ENCODE measurements at places on chromosomes 16 and 17.
A peak's percentile ranks its signal among the peaks of the same experiment; 100 is the strongest.

DNA sequence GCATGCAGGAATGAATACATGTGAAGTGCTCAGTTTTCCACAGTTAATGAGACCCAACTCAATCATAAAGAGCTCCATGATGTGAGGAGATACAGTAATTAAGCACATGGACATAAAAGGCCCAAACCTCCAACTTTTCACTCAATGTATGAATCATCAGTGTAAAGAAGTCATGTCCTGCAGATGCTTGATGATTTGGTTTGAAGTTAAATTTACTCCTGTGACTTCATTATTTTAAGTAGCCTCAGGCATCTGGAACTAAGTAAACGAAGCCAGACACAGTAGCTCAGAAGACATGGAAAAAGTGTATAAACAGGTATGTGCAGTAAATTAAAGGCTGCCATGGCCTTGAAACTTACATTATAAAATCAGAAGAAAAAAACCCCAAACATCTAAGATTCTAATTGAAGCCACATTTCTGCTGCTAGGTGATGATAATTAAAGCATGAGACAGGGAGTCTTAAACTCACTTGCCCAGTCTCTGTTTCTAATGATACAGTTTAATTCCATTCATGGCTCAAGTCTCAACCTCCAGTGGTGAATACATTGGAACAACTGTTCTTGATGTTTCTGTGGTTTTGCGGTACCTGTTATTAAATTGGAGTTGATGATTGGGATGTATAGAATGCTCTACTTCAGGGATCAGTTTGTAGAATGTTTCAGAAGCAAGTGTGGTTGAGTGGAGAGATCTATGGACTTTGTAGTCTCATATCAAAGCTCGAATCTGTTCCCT lies 28.9 kb upstream of the CCL2 start:
- DNase-seq = no peak

- peak; percentile 69 for DNase-seq
Observed at GRCh38 chr17:28763804-28764266, 20.0 kb downstream of the TRAF4 start.

GRCh38 chr17:59329176-59330052 lies 2.0 kb upstream of the YPEL2 start:
- DNase-seq = peak; percentile 61

GRCh38 chr17:2302778-2303203 lies 794 bp downstream of the SMG6 start:
- DNase-seq = no peak

DNA sequence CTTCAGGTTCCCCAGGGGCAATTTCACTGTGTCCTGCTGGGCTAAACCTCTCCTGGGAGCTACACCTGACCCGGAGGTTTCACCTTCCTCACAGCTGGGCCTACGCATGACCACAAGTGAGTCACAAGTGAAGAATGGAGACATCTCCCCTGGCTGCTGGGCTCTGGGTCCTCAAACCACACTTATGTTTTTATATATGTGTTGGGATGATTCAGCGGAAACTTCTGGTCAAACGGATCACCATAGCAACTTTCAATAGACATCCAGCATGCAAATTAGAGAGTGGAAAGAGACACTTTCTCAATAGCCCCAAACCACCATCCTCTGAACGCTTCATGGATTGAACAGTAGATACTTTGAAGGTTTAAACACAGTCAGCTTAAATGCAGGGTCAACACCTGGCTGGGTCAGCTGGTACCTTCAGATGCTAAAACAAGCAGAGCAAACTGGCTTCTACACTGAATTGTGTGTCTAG lies 28.0 kb upstream of the MAF start:
- no peak for DNase-seq

- DNase-seq = no peak
Observed at GRCh38 chr17:50647187-50647586, 12.5 kb downstream of the ABCC3 start.

GRCh38 chr16:85164838-85165516 lies 52.7 kb upstream of the CIBAR2 start:
- no peak for DNase-seq

- DNase-seq = peak; percentile 20
Observed at GRCh38 chr17:80270836-80271235, 10.2 kb downstream of the RNF213 start.

DNA sequence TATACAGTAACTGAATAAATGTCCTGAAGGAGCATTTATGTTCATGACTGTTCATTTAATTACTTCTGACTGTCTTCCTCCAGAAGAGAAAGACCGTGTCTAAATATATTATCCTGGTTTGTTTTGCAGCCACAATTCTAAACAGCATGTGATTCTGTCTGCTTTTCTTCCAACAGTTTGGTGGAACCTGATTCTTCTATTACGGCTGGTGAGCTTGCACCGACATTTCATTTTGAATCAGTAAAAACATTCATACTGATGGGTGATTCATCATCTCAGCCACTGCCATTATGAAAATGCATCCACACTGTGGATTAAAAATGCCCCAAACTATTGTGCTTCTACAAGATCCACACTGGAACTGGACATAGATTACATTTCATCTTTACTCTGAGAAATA lies 16.9 kb downstream of the KNOP1 start:
- no peak for DNase-seq

DNA sequence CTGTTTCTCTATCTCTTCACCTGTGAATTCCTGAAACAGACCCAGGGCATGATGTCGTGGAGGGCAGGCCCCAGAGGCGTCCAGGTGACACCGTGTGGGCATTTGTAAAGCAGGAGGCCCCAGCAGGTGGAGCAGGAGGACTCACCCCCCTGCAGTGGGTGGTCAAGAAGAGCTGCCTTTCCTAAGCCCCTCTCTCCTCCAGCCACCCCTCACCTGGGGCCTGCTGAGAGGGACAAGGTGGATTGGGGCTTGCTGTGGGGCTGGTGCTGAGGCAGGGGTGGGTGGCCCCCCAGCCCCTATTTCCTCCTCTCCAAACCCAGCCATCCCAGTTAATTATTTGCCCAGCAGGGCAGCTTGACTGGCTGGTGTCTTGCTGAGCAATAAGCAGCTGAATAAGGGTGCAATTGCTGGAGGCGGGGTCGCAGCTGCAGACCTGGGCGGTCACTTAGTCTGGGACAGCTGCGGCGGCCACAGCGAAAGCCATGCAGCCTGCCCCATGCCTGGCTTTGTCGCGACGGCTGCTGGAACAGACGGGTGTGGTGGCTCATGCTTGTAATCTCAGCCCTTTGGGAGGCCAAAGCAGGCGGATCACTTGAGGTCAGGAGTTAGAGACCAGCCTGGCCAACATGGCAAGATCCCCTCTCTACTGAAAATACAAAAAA lies 56.4 kb downstream of the JPH3 start:
- no peak for DNase-seq

DNA sequence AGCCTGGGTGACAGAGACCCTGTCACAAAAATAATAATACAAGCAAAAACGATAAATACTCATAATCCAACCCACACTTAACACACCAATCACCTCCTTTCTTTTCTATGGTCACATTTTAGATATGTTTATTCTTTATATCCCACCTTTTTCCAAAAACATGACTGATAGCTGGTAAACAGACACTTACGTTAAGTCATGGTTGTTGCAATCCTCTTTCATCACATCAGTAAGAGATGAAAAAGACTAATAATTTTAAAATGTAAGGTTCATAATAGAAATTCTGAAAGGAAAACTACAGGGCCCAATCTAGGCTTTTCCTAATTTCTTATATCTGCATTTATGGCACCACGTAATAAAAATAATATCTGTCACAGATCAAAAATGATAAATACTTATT lies 10.2 kb downstream of the SMURF2 start:
- DNase-seq = no peak

DNA sequence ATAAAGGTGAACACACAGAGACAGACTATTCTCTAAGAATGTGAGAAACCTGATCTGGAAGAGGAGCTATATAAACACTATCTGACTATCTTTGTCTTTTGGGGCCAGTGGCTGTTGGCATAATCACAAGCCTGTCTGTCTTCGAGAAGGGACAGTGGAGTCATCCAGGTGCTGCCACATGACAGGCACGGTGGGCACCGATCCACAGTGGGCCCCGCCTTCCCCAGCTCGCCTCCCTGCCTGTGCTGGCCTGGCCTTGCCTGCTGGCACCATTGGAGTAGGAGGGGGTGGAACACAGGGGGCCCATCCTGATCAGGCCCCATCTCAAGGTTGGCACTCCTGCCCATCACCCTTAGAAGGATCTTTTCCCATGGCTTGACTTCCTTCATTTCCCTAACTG lies 112.8 kb downstream of the CCDC182 start:
- no peak for DNase-seq

GRCh38 chr17:45994987-45995386 lies 4.1 kb upstream of the STH start:
- DNase-seq = no peak

DNA sequence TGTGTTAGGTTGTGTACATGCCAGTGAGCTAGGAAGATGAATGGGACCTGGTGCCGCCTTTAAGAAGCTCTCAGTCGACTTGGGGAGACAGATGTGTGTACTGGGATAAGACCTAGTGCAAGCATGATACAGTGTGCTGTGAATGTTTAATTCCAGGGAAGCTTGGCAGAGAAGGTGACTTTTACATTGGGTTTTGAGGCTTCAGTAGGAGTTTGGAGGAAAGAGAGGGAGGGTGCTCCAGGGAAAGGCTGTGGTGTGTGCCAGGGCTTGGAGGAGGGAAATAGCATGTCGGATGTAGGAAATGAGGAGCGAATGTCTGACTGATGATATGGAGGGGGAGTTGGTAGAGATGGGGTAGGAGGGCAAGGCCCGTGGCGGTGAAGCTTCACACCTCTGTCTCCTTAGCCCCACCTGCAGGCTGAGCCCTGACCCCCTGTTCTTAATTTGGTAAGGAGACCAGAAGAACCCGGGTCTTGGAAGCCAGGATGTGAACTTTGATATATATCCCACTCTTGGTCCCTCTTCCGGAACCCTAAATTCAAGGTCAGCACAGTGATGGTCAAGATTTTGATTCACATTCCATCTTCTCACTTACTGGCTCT lies 76.6 kb downstream of the PLCG2 start:
- DNase-seq = no peak

- no peak for DNase-seq
Observed at GRCh38 chr16:88459366-88460073, 6.4 kb downstream of the ZFPM1 start.

- no peak for DNase-seq
Observed at GRCh38 chr17:17028878-17029535, 13.2 kb upstream of the MPRIP start.

DNA sequence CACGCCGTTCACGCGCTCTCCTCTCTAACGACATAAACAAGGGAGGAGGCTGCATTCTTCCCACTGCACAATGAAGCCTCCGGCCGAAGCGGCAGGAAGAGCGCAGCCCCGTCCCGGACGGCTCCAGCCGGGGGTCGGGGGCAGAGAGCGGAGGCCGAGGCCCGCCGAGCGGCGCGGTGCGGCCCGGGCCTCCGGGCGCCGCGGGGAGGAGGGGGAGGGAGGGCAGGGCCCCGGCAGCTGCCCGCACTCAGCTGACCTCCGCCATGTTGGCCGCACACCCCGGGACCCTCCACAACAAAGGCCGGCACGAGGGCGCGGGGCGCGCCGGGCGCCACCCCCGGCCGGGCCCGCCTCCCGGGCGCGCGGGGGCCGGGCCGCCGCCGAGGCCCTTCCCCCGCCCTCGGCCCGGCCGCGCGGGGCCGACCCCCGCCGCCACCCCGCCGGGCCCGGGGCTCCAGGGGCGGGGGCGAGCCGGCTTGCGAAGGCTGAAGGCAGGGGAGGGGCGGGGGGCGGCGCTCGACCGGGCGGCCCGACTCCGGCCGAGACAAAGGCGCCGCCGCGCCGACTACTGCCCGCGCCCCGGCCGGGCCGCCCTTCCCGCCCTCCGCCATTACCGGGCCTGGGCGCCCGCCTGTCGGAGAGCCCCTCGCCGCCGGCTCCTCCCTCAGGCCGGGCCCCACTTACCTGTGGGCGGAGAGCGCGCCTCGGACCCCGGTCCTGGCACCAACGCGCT lies 527 bp downstream of the SIAH1 start:
- DNase-seq = peak; percentile 75

- no peak for DNase-seq
Observed at GRCh38 chr17:80212962-80213642, 7.0 kb downstream of the SGSH start.

GRCh38 chr17:49513044-49513395 lies 17.9 kb downstream of the NGFR start:
- DNase-seq = no peak

DNA sequence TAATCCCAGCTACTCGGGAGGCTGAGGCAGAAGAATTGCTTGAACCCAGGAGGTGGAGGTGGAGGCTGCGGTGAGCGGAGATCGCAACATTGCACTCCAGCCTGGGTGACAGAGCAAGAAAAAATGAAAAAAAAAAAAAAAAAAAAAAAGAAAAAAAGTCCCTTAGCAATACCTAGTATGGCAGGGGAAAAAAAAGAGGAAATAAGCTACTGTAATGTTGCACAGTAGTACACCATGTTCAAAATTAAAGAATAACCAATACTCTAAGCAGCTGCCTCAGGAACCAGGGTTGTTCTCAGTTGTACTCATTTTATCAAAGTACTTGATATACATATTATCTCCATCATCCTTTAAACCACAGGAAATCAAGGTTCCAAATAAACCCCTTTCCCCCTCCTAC lies 17.3 kb upstream of the TXNDC11 start:
- no peak for DNase-seq

- DNase-seq = no peak
Observed at GRCh38 chr17:48745381-48746275, 17.1 kb upstream of the HOXB13 start.

DNA sequence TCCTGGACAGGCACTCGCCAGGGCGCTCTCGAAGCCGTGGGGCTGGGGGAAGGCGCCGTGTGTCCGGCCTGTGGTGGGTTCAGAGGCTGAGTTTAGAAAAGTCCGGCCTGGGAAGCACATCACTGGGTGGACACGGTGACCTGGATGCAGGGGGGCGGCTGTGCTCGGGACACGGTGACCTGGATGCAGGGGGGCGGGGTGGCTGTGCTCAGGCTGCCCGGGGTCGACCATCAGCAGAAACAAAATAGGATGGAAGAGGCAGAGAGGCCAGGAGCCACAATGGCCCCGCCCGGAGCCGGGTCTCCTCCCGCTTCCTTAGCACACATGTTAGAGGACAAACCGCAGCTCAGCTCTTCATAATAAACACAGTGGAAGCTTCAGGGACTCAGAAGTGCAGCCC lies 43.2 kb upstream of the GNG13 start:
- no peak for DNase-seq

- peak; percentile 4 for DNase-seq
Observed at GRCh38 chr16:77531752-77532151, 96.9 kb upstream of the ADAMTS18 start.

- no peak for DNase-seq
Observed at GRCh38 chr17:35865412-35866340, 3.0 kb downstream of the HEATR9 start.
